CD8-positive, alpha-beta T cell (primary cell): ENCODE measurements at places on chromosomes 2 and 18.

GRCh38 chr2:118010473-118010872 lies 3.4 kb downstream of the CCDC93 start:
- DNase-seq = no peak

- DNase-seq = no peak
Measured at GRCh38 chr2:150911766-150912280, 349.8 kb downstream of the RBM43 start.

DNA sequence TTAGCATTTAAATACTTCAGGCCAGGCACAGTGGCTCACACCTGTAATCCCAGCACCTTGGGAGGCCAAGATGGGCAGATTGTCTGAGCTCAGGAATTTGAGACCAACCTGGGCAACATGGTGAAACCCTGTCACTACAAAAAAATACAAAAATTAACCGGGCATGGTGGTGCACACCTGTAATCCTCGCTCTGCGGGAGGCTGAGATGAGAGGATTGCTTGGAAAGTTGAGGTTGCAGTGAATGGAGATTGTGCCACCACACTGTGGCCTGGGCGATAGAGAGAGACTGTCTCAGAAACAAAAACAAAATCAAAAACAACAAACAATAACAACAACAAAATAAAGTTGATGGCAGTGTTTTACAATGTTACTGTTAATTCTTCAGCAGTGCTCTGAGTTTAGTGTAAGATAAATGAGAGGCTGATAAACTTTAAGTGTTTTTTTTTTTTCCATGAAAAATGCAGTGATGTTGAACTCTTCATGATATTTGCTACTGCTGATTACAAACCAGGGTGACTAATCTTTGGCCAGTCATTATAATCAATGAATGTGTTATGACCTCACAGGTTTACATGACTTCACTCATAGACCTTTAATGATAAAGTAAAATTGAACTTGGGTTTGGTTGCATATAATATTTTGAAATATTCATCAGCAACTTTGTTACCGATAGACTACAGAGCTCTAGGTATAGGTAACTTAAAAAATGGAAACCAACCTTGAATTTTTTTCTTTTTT lies 2.5 kb downstream of the ITGAV start:
- no peak for DNase-seq

DNA sequence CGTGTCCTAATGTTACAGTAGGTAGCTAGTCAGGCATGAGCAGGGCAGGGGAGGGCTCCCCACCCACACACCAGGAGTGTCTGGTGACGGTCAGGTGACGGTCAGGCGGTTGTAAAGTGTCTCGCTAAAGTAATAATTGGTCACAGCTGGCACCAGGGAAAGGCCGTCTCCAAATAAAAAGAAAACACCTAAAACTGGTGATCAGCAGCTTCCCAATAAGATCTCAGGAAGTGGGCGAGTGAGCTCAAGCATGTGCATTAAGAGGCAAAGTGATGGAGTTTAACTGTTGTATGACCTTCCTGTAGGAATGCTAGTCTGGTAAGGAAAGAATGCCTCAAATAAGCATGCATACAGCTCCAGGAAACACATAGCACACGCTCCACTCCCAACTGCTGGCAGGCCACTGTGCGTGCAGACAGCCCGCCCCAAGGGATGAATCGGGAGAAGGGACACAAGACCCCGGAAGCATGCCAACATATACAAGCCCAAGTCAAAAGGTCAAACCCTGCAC lies 177.1 kb downstream of the RNF144A start:
- DNase-seq = no peak

DNA sequence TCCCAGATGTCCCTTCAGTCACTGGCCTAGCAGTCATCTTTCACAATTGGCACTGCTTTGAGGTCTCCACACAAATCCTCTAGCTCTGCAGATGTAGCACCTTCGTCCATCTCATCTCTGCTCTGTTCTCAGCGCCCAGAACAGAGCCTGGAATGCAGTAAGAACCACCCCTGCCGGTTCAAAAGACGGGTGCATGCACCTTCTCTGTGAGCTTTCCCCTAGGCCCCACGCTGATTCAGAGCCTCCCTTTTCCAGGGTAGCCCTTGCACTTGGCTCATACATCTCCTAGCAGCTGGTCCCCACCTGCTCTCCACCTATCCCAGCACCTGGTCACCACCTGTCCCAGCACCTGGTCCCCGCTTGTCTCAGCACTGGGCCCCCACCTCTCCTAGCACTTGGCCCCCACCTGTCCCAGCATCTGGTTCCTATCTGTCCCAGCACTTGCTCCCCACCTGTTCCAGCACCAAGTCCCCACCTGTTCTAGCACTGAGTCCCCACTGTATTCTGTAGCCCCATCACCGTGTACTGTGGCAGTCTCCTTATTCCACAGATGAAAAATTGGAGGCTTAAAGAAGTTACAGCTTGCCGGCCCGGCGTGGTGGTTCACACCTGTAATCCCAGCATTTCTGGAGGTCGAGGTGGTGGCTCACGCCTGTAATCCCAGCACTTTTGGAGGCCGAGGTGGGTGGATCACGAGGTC lies 4.7 kb upstream of the KCNF1 start:
- DNase-seq = no peak

- DNase-seq = no peak
Measured at GRCh38 chr2:33729353-33729752, 130.3 kb upstream of the FAM98A start.

- no peak for DNase-seq
Measured at GRCh38 chr2:218434456-218434855, 15.5 kb downstream of the VIL1 start.
